ENCODE measurements at places on chromosomes 4 and X. TPM values are rescaled to one million over a fixed set of nuclear protein-coding genes. Genes with fewer than 3 reads are reported as not detected.

TENM3 gene
- 21.4 TPM for total RNA-seq

ARR3 gene
- total RNA-seq = not detected

CCDC120 gene
- 0.44 TPM for total RNA-seq

SSX1 gene
- not detected for total RNA-seq

AMTN gene
- total RNA-seq = not detected

SSX4 gene
- total RNA-seq = not detected

TMEM154 gene
- 2.0 TPM for total RNA-seq

FAM3A gene
- total RNA-seq = 20.8 TPM

ACOX3 gene
- 22.6 TPM for total RNA-seq

DNA sequence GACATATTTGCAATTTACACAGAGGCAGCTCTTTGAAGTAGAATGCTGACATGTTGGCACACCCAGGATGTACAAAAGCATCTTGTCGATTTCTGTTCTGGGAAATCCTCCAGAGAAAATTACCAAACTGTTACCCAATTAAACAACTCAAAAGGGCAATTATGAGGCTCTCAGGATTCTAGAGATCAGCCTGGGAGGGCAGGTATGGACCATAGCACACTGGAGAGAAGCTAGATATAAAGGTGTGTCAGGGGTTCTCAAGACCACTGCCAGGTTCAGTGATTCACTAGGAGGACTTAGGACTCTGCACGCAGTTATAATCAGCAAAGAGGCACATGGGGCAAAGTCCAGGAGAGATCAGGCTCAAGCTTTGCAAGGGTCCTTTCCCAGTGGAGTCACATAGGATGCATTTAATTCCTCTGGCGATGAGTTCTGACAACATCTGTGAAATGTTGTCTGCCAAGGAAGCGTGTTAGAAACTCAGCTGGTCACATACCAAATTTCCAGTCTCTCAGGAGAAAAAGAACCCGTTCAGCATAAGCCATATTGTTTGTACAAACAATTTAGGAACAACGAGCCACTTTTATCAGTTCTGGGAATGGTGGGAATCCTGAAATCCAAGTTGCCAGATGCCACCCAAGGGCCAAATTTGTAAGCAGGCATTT, 100.8 kb downstream of the SYTL5 start:
- DNase-seq = no peak

DNA sequence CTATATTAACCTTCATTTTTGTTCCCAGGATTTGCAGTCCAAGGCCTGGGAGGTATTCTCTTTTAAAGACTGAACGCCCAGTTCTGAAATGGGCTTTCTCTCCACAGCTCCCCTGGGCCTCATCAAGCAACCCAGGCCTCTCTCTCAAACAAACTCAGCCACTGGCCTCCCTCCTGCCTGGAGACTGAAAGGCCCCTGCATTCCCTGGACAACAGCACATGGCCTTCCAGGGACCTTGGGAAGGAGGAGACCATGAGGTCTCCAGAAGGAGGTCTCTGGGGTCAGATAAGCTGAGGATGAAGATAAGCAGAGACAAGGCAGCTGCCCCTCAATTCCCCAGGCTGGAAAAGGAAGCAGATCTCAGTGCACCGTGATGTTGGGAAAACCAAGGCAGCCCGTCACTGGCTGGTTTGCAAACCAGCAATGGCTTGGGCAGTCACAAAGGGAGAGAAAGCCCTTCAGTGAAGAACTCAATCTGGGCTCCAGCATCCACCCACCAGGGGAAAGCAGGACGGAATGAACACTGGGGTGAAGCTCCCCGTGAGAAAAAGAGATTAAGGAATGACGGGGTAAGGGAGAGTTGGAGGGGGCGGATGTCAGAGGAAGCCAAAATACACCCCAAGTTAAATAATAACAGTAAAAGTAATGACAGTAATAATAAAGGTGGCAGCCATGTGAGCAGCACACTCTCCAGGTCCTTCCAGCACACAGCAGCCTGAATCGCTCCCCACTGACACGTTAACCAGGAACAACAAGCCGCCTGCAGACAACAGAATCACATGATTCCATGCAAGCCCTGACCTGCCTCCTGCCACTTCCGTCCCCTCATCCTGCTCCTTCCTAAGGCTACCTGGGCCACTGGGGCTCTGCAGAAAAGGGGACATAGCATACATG, 22.3 kb downstream of the AMOT start:
- DNase-seq = no peak

DNA sequence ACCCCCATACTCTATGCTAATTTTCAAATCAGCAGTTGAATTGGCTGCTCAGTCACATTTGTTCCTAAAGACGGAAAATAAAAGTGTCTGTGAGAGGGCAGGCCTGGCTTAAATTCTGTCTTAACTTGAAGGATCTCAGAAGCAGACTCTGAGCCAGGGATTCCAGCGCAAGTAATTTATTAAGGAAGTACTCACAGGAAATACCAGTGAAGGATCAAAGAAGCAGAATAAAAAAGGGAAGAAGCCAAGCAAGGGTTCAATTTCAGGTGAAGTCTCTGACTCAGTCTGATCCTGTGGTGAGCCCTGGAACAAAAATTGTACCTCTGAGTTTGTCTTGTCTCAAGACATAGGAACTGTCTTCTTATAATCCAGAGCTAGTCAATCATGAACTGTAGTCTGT, 52.2 kb downstream of the IL1RAPL1 start:
- no peak for DNase-seq

- no peak for DNase-seq
These were observed 25.4 kb upstream of the LIMCH1 start for GRCh38 chr4:41512596-41512995.

DNA sequence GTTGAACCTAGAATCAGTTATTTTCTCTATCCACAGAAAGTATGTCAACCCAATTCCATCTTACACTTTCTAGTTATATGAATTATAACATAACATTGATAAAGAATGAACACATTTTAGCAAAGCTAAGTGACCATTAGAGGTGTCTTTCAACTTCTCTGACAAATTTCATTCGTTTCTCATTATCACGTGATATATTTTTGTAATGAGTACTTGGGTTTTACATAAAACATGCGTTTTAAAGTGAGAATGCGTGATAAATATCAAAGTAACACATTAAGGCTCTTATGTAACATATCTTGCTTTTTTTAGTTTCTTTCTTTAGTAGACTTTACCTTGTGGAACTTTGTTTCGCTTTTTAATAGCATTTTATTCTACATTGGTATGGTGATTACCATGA, 1715.1 kb upstream of the IGFBP7 start:
- no peak for DNase-seq

- no peak for DNase-seq
These were observed 14.3 kb upstream of the GABRB1 start for GRCh38 chr4:47017081-47017480.

DNA sequence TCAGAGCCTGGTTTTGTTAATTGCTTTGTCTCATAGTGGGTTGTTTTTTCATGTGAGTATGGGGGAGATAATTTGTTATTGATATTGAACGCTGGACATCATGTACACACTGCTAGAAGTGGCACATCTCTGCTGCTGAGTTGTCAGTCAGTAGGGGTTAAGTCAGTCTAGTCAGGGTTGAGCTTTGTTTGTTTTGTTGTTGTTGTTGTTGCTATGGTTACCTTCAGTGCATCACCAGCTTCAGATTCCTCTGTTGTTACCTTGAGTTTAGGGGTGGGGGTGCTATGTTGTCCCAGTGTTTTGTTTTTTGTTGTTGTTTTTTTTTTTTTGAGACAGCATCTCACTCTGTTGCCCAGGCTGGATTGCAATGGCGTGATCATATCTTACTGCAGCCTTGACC, 9.9 kb downstream of the YIPF6 start:
- peak; percentile 20 for DNase-seq

DNA sequence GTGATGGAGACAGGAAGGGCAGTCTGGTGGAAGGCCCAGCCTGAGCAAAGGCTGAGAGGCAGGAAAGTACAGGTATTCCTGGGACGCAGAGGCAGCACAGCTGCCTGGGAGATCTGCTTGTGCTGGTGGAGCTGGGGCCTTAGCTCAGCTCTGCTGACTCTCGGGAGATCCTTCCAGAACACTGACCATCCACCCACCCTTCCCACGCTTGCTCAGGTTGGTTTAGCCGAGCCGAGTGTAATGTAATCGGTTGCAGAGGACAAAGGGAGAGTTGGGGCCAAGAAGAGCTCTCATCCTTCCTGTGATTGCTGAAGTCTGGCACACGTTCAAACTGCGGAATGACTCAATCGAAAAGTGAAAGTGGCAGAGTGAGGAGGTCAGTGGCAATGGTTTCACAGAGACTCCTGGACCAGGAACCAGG, 43.1 kb upstream of the GPR78 start:
- peak; percentile 97 for DNase-seq

- no peak for DNase-seq
These were observed 1.1 kb downstream of the ITGB1BP2 start for GRCh38 chrX:71302461-71303213.

- peak; percentile 36 for DNase-seq
These were observed 135.0 kb upstream of the TENT5D start for GRCh38 chrX:80285131-80285773.

- DNase-seq = no peak
These were observed 11.3 kb downstream of the MAGEA1 start for GRCh38 chrX:153190381-153190780.

- no peak for DNase-seq
These were observed 79.6 kb upstream of the NPNT start for GRCh38 chr4:105815701-105816100.

- no peak for DNase-seq
These were observed 179.4 kb downstream of the DHRSX start for GRCh38 chrX:2321411-2321810.

DNA sequence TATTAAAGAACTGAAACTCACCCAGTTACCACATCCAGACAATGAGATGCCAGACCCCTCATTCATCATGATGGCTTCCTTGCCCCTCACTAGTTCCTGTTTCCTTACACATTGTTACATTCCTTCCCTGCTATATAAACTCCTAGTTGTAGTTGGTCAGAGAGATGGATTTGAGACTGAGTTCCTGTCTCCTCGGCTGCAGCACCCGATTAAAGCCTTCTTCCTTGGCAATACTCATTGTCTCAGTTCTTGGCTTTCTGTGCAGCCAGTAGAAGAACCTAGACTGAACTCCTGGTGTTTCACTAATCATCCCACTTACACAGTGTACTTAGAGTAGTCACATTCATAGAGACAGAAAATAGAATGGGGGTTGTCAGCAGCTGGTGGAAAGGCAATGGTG, 324.7 kb downstream of the TRIML1 start:
- DNase-seq = no peak

DNA sequence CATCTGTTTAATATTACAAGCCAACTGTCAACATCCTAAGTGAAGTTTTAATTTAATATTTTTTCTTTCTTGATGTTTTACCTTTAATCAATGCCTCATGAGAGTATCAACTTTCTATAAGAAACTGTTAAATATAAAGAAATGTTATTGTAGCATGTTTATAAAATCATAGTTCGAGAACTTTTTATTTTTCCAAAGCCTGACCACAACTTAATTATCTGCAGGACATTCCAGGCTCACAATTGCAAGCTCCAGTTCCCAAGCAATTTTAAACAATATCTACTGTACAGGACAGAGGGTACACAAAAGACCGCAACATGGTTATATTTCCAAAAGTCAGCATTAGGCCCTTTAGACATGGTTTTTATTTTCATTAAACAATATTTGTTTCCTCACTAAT, 20.1 kb downstream of the STX18 start:
- no peak for DNase-seq

- no peak for DNase-seq
These were observed 42.3 kb upstream of the LNX1 start for GRCh38 chr4:53633608-53634007.

- no peak for DNase-seq
These were observed 6.8 kb downstream of the PLA2G12A start for GRCh38 chr4:109723110-109723509.

DNA sequence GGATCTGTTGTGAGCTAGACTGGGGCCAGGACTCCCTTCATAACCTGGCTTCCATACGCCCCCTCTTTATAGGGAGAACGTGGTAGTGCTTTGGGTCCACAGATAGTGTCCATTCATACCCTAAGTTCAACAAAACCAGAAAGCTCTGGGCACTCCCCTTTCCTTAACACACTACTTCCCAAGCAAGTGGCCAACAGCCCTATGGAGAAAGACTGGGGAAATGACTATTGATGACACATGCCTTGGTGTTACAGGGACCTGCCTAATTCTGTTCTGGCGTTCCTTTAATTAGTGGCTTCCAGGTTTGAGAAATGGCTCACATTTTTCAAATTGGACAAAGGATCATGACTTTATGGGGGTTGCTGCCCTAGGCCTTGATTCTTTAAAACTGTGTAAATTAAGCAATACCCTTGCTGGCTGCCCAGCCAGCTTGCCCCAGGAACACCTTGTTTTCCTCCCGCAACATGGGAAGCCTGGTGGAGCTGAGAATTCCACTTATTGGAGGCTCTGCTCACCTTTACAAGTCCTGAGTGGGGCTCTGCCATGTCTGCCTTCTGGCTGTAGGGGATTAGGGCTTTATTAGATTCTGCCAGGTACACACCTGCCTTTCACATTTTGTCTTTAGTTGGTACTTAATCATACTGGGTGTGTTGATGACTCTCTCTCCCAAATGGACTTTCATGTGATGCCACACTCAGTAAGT, 61.1 kb downstream of the RGS12 start:
- no peak for DNase-seq

GRCh38 chrX:129797251-129797906, 17.6 kb downstream of the SASH3 start:
- no peak for DNase-seq

DNA sequence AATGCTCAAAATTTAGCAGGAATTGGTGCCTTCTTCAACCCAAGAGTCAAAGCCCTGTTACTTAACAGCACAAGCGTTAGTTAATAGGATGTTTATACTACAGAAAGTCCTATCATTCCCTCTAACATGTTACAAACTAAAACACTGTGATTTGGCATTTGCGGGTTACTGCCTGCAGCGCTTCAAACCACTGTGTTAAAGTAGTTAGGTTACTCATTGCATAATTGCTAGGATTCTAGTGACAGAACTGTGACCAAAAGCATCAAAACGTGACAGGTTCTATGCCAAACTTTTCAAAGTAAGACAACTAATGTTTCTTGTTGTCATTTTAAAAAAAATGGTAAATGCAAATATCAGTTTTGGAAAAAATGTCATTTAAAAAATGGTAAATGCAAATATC, 442.8 kb upstream of the ZFP42 start:
- DNase-seq = no peak

DNA sequence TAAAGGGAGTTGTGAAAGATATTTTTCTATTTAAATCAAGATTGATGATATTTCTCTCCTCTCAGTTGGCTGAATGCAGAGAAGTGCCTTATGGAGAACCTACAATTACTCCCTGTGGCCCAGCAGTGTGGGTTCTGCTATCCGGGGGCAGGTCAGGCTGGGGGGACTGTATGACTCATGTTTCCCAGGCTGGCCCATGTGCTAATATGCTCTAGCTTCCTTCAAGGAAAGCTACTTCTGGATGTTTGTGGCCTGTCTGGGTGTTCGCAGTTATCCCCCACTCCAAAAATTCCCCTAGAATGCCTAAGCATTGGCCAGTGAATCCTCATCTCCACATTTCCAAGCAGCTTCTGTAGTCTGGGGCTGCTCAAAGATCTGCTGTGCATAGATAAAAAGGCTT, 58.9 kb upstream of the SPP1 start:
- DNase-seq = no peak

Data from lung microvascular endothelial cell (primary cell).